ENCODE measurements at places on chromosomes 7 and 10. TPM values are rescaled to one million over a fixed set of nuclear protein-coding genes. Genes with fewer than 3 reads are reported as not detected.
A peak's percentile ranks its signal among the peaks of the same experiment; 100 is the strongest.

DNA sequence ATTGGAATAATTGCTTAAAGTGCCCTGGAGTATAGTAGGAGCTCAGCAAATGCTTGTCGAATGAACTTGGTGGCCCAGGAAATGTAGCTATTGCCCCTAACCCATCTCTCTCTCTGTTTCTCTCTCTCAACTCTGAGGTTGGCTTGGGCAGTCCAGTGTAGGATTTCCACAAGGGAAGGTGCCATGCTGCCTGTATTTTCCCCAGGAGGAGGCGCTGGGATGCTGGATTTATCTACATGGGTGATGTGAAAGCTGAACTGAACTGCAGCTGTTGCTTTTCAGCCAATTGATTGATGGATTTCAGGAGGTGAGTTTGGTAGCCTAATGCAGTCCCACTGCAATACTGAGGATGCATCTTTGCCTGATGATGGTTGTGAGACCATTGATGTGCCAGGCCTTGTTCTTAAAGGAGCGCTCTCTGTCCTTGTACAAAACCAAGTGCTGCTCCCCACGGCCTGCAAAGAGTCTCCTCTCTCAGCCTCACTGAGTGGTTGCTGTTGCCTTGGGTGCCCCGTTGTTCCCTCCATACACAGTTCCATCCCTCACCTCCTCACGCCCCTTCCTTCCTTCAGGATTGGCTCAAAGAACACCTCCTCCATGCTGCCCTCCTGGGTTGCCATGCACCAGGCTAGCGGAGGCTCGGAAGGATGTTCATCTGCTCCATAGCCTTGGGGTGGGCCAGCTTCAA lies 200.6 kb downstream of the GLRX3 start:
- no peak overlapping the region for H3K4me3 ChIP-seq
- no peaks in the 10 kb centered on the region for H3K27me3 ChIP-seq
- no peak overlapping the region for H3K27ac ChIP-seq
- no peaks in the 10 kb centered on the region for H3K36me3 ChIP-seq

PAX2 gene
- 0.04 TPM for polyA plus RNA-seq

GRCh38 chr7:158186406-158186805 lies 401.2 kb downstream of the PTPRN2 start:
- H3K27ac ChIP-seq, result no peak overlapping the region
- H3K27me3 ChIP-seq, result no peaks in the 10 kb centered on the region
- no peak for DNase-seq
- H3K36me3 ChIP-seq, result no peaks in the 10 kb centered on the region
- H3K4me3 ChIP-seq, result no peak overlapping the region

HYAL4 gene
- polyA plus RNA-seq, result not detected

DNA sequence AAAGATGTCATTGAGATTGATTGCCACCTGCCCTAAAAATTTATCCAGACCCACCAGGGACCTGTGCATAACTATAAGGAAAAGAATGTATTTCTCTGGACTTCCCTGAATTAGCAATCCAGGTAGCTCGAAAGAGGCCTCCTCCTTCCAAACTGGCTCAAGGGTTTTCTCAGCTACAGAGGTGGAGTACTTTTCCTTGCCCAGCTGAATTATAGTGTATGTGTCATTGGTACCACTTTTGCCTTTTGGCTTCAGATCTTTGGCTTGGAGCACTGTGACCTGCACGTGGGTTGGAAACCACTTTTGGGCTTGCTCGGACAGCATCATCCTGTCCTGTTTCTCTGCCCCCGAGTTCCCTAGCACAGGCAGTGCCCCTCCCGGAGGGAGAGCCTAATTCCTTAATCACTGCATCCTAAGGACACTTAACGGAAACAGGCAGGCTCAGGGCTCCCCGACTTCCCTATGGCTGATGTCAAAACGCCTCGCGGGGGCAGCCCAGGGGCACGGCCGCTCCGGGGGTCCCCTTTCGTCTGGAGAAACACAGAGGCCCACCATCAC lies 825 bp downstream of the RAB11FIP2 start:
- no peaks in the 10 kb centered on the region for H3K36me3 ChIP-seq
- peak; percentile 57 for DNase-seq
- H3K27me3 ChIP-seq, result no peaks in the 10 kb centered on the region
- H3K4me3 ChIP-seq, result peak overlapping the region; percentile 97
